ENCODE measurements at places on chromosomes 1 and 21.

DNA sequence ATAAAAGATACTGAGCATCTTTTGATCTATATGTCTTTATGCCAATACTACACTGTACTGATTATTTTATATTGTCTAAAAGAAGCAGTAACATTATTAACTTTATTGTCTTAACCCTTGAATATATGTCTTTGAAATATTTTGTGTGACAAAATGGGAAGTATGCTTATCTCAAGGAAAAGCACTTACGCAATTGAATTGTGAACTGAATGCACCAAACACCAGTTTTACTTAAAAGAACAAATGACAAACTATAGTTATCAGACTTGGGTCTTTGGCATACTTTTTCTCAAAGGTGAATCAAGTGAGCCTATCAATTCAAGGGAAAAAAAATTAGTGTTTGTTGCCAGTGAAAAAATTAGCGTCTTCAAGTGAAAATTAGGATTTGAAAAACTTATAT lies 9.2 kb upstream of the SLC6A9 start:
- no peak for DNase-seq

GRCh38 chr1:47235806-47236205 lies 3.8 kb upstream of the TAL1 start:
- DNase-seq, result no peak

DNA sequence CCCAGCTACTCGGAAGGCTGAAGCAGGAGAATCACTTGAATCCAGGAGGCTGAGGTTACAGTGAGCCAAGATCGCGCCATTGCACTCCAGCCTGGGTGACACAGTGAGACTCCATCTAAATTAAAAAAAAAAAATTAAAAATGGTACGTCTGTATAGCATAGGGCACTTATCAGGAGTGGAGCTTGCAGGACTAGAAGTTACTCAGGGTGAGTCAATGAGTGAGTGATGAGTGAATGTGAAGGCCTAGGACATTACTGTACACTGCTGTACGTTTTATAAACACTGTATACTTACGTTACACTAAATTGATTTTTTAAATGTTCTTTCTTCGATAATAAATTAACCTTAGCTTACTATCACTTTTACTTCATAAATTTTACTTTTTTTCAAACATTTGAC lies 183.6 kb downstream of the NR5A2 start:
- DNase-seq, result no peak

GRCh38 chr1:182084487-182085316 lies 23.2 kb upstream of the ZNF648 start:
- DNase-seq, result peak; percentile 4

DNA sequence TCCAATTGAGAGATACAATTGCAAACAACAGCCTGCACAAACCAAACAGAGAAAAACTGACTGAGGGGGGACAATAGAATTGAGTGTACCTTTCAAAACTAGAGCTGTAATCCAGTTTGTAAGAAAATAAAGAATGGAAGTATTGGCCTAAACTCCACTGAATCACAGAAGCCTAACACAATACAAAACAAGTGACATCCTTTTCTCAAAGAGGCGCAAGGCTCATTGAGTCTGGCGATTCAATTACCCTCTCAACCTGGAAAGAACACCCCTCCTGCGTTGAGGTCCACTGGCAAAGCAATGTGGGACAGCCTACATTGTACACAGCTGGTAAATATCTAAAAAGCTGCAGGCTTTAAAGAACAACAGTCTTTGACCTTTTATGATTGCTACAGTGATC lies 182.6 kb downstream of the DPYD start:
- no peak for DNase-seq

DNA sequence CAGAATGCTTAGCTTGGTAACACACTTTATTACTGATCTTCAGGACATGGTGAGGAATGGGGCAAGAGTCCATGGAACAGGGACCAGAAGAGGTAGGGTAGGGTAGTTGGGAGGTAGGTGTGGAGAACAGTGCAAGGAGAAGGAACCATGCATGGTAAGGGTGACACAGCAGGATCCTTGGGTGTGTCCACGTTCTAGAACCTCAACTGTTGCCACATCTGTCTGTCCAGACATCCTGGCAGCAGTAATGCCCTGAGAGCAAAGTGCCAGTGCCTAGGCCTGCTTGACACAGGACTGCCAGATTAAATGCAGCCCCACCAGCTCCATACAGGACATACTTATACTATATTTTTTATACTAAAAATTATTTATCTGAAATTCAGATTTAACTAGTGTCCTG lies 13.9 kb downstream of the DMAP1 start:
- no peak for DNase-seq

DNA sequence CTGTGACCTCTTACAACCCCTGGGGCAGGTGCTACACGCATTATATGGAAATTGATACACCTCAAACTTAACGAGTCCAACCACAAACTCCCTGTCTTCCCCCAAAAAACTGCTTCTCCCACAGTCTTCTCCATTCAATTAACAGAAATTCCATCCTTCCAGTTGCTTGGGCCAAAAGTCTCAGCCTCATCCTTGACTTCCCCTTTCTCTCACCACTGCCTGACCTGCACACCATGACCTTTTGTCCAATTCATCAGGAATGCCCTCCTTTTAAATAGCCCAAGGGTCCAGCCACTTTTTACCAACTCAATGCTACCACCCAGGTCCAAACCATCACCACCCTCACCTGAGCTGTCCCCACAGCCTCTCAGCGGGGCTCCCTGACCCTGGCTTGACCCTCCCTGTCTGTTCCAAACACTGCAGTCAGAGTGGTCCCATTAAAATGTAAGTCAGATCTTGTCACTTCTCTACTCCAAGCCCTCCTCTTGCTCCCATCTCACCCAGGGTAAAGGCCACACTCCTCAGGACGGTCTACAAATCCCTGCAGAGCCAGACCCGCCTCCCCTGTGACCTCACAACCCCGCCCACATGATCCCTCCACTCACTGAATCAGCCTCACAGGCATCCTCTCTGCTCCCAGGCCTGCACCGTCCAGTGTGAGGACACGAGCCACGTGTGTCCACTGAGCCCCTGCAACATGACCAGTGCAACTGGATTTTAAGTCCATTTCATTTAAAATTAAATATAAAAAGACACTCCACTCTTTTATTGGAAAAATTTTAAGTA lies 18.5 kb downstream of the KCNN3 start:
- no peak for DNase-seq

- DNase-seq, result no peak
Measured at GRCh38 chr1:66637146-66637545, 103.2 kb downstream of the SGIP1 start.
